Activated T-helper 2 cell treated with anti-CD3 and anti-CD28 coated beads, Interferon-gamma antibody, Interleukin-2, Interleukin-4, amounts not matched to agents 10 μg/mL and 5 μg/mL and 100 μg/mL, durations not matched to agents 14 hours and 24 hours and 36 hours (primary cell): ENCODE measurements at places on chromosomes 5 and 9. TPM values are rescaled to one million over a fixed set of nuclear protein-coding genes. Genes with fewer than 3 reads are reported as not detected.

DNA sequence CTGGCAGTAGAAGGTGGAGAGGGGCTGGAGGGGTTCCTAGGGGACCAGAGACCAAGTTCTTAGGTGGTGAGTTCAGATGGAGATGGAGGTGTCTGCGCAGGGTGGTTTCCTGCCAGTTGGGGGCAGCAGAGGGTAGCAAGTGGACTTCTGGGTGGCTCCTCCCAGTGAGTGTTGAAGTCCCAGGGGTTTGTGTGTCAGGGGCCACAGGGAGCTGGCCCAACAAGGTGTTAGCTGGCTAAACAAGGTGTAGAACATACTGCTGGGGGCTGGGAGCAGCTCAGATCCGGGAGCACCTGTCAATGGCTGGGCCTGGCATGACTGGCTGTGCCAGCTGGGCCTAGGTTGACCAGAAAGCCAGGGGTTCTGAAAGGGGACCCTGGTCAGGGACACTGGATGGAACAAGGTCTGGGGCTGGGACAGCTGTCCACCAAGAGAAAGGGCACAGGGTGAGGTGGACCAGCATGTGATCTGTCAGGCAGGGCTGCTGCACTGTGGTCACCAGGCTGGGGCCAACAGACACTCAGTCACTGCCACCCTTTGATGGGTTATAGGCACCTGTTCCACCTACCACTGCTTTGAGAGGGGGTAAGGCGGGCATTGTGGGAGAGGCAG, 35.6 kb downstream of the DAB2IP start:
- peak; percentile 50 for DNase-seq

GRCh38 chr5:6222121-6222520, 156.2 kb downstream of the MED10 start:
- no peak for DNase-seq

- no peak for DNase-seq
These were observed 62.0 kb upstream of the FCN2 start for GRCh38 chr9:134818591-134818990.

DNA sequence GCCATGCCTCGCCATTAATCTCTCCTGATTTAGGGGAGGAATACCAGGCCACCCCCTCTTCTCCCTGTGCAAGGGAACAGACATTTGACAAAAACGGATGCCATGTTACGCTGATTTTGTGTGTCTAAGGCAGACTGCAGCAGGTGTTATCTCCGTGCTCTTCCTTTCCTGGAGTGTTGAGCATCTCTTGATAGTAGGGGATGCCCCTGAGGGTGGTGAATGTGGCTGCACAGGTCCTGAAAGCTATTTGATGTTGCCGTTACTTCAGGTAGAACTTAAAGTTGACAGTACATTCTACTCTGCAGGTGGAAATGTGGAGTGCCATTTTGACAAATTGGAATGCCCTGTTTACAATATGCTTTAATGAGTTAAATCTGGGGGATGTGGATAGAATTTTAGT, 21.5 kb downstream of the TENT4A start:
- DNase-seq = no peak

GRCh38 chr9:133002147-133003070, 23.9 kb downstream of the GFI1B start:
- no peak for DNase-seq

DNA sequence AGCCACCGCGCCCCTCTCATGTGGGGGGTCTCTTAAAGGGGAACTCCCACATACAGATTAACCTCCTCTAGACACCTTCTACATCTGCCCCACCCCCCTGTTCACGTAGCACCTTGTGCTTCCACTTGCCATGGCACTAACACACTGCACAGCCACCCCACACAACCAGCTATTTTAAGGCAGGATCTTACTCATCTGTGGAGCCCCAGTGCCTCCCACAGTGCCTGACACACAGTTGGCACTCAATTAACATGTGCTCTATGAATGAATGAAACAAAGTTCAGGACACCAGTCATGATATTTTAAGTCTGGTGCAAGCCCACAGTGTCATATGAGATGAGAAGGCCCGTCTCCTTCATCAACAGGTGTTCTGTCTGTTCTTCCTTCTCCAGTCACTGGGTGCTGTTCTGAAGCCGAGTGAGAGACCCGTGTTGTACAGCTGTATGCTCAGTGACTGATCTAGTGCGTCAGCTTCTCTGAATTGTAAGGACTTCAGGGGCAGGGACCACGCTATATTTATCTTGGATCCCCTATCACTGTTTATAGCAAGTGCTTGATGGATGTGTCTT, 149.1 kb downstream of the TLE1 start:
- no peak for DNase-seq

- no peak for DNase-seq
These were observed 104.2 kb downstream of the SYK start for GRCh38 chr9:90905822-90906221.

Gene PTGES2
- total RNA-seq = 67.8 and 77.6 TPM in 2 replicates

DNA sequence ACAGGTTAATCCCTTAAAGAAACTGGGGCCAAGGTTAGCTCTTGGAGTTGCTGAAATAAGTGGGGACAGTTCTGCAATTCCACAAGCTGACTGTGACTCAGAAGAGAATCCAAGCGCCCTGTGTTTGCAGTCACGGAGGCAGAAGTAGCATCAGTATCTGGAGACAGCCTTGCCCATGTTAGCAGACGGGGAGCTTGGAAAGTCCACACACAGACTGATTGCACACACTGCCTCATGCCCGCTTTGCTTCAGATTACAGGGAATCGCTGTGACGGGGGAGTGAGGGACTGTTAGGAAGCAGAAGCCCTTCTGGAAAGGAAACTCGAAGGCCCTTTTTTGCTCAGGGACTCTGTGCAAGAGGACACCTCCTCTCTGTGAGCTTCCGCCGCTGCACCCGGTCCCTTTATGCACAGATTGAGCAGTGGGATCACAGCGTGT, 30.9 kb upstream of the PPP1R26 start:
- DNase-seq = no peak

GRCh38 chr5:38410304-38410990, 146.0 kb downstream of the LIFR start:
- no peak for DNase-seq

- no peak for DNase-seq
These were observed 17.0 kb downstream of the WNK2 start for GRCh38 chr9:93200989-93201334.

Gene ADAMTSL2
- not detected in 2 replicates for total RNA-seq

Gene ACTL7A
- total RNA-seq = not detected in 2 replicates

DNA sequence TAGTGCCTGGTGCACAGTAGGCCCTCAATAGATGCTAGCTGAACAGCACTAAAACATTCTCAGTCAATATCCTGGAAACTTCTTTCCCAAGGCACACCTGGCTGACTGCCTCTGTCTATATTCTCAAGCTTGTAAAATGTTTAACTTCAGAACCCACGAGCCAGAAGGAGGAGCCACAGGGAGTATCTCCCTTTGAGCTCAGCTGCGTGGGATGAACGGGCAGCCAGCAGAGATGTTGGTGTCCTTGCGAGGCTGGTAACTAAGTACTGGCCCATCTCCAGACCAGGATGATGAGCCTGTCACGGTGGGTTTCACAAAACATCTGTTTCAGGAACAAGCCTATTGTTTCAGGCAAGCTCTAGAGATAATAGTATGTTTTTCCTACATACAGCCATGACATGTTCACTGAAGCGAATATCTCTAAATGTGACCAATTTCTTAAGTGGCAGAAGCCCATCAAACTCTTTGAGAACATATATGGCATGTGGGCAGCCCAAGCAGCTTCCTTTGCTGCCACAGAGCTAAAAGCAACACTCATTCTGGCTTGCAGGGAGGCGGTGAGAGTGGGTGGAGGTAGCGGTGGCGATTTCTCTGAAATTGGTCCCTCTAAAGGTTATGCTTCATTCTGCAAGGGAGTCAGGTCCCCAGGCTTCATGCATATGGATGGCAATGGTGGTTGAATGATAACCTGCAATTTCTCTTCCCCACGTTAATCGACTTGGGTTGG, 206.2 kb downstream of the TTLL11 start:
- DNase-seq = no peak

Gene FOXI1
- not detected in 2 replicates for total RNA-seq

Gene DIPK1B
- 3.1 and 3.4 TPM in 2 replicates for total RNA-seq

Gene SLCO4C1
- total RNA-seq = 0.50 and 0.57 TPM in 2 replicates

DNA sequence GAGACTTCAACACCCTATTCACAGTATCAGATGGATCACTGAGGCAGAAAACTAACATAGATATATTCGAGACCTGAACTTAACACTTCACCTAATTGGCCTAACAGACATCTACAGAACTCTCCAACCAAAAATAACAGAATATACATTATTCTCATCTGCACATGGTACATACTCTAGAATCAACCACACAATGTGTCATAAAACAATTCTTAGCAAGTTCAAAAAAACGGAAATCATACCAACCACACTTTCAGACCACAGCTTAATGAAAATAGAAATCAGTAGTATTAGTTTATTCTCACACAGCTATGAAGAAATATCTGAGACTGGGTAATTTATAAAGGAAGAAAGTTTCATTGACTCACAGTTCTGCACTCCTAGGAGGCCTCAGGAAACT, 387.9 kb downstream of the DEPDC1B start:
- no peak for DNase-seq

DNA sequence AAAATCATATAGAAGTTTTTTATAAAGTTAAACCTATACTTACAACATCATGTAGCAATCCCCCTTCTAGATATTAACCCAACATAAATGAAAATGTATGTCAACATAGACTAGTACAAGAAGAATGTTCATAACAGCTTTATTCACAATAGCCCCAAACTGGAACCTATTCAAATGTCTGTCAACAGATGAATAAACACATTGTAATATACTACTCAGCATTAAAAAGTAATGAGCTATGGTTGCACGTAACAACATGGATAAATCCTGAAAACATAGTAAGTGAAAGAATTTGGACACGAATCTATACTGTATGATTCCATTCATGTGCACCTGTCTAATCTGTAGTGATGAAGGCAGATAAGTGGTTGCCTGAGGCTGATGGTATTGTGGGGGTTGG, 73.9 kb downstream of the CSNK1G3 start:
- no peak for DNase-seq

Gene LHFPL2
- total RNA-seq = 0.09 and 0.16 TPM in 2 replicates

- no peak for DNase-seq
These were observed 14.7 kb downstream of the SLC45A2 start for GRCh38 chr5:33969572-33970452.

Gene ZNF454
- not detected in 2 replicates for total RNA-seq

Gene EMB
- total RNA-seq = 77.6 and 78.6 TPM in 2 replicates

DNA sequence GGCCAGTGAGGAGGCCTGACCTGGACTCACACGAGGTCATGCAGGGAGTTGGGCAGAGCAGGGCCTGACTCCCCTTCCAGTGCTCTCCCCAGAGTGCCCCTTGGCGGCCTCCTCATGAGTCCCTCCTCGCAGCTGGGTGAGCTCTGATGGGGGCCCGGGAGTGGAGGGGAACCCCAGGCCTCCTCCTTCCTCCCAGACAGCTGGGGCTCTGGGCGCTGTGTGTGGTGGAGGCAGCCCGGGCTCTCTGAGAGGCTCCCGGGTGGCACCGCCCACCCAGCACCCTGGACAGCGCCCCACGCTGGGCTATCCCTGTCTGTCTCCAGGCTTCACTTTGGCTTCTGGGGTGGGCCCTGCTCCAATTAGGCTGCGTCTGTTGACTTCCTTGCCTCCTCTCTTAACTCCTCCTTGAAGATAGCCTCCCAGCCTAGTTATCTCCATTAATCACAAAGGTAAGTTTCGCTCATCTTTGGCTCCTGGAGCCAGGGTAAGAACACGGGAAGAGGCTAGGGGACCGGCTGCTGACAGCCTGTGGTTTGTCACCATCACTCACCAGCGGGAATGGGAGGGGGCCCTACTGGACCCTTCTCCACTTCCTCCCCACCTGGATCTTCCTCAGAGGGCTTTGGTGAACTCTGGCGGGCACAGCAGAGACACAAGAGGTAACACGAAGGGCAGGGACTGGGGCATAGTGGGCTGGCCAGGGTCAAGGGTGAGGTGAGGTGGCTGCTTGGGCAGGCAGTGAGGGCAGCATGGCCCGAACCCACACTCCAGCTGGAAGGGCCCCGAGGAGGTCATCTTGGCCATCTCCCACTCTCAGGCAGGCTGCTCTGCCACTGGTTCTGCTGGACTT, 13.1 kb downstream of the PSD2 start:
- peak; percentile 26 for DNase-seq

DNA sequence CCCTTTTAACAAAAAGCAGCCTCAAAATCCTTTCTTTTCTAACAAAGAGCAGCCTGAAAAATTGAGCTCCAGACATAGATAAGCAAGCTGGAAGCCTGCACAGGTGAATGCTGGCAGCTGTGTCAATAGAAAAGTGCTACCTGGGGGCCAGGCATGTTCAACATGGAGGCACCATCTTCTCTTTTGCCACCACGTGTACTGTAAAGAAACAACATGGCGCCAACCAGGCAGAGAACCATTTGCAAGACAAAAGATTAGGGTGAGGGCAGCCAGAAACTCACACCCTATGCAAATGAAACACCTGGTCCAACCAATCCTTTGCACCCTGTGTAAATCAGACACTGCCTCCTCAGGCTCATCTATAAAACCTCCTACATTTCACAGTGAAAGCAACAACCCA, 96.0 kb downstream of the ACTL7B start:
- no peak for DNase-seq

Gene HSD17B3
- not detected in 2 replicates for total RNA-seq
